K562 (cell line): ENCODE measurements at places on chromosomes 16 and 17. TPM values are rescaled to one million over a fixed set of nuclear protein-coding genes. Genes with fewer than 3 reads are reported as not detected.
A peak's percentile ranks its signal among the peaks of the same experiment; 100 is the strongest.

The CLEC3A gene
- polyA plus RNA-seq: not detected in 2 replicates

DNA sequence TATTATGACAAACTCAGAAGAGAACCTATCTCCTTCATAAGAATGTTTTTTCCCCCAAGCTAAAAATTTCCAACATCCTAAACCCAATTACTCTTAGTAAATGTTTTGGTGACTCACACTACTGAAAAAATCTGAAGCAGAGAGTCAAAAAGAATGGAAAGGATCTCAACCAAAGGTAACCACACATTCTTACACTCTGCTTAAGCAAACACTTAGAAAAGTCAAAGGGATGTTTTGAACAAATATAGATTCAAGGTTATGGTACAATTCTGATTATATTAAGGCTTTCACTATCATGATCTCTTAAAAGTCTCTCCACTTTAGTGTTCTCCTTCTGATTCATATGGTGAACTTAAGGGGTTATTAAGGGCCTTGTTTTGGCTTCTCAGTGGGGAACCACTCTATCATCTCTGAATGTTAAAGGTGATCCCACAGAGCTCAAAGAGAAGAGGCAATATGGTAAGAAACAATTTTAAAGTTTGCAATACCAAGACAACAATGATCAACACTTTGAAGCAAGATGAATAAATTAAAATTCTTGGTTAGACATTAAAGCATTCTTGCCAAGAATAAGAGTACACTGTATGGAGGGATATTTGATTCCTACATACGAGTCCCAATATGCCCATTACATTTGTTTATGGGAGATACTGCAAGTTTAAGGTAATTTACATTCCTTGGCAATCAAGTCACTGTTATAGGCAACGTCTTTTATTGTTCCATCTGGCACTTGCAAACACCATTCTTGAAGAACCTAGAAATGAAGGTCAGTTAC is 69.2 kb downstream of the CDC27 start:
- H3K4me3 ChIP-seq: no peak overlapping the region
- peaks cover 62% of the 10 kb centered on the region; the same call in 2 of the 3 replicates for H3K36me3 ChIP-seq
- H3K27ac ChIP-seq: no peak overlapping the region
- no peaks in the 10 kb centered on the region for H3K27me3 ChIP-seq
- no peak for DNase-seq

GRCh38 chr17:11979795-11980194 is 17.5 kb downstream of the ZNF18 start:
- H3K27ac ChIP-seq: no peak overlapping the region
- DNase-seq: no peak
- H3K4me3 ChIP-seq: no peak overlapping the region
- no peaks in the 10 kb centered on the region for H3K36me3 ChIP-seq
- H3K27me3 ChIP-seq: no peaks in the 10 kb centered on the region
- H3K4me1 ChIP-seq: no peaks in the 10 kb centered on the region

DNA sequence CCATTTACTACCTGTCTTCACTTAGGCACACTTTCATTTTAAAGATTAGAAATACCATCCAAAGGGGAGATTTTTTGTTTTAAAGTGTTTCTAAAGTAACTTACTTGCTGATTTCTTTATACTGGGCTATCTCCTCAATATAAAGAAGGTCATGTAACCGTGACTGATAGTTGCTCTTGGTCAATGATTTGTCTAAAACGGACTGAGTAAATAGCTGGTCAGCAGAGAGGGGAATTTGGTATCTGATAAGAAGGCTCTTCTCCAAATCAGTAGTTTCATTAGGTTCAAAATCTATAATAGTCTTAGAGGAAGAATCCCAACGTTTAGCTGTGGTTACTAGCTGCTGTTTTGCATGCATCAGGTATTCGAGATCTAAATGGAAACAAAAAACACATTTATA is 66.4 kb downstream of the HELZ start:
- no peaks in the 10 kb centered on the region for H3K27me3 ChIP-seq
- H3K36me3 ChIP-seq: peaks cover 38% of the 10 kb centered on the region; the same call in 2 of the 3 replicates
- no peak overlapping the region for H3K27ac ChIP-seq

GRCh38 chr17:1940810-1941185 is 84.3 kb downstream of the RTN4RL1 start:
- H3K36me3 ChIP-seq: no peaks in the 10 kb centered on the region
- H3K27me3 ChIP-seq: peaks cover 16% of the 10 kb centered on the region; the same call in 2 of the 3 replicates
- H3K4me3 ChIP-seq: no peak overlapping the region

The ATP2C2 gene
- not detected in 2 replicates for polyA plus RNA-seq

GRCh38 chr16:76963614-76964315 is 227.2 kb upstream of the MON1B start:
- H3K27me3 ChIP-seq: no peaks in the 10 kb centered on the region
- no peaks in the 10 kb centered on the region for H3K4me1 ChIP-seq
- no peaks in the 10 kb centered on the region for H3K36me3 ChIP-seq
- no peak overlapping the region for H3K4me3 ChIP-seq

GRCh38 chr16:75105306-75106061 is 11.1 kb downstream of the LDHD start:
- H3K36me3 ChIP-seq: peaks cover 25% of the 10 kb centered on the region; the same call in 2 of the 3 replicates
- no peak overlapping the region for H3K4me3 ChIP-seq
- no peak for DNase-seq
- H3K27me3 ChIP-seq: no peaks in the 10 kb centered on the region
- H3K27ac ChIP-seq: no peak overlapping the region

The ZNF385C gene
- polyA plus RNA-seq: 0.15 and 0.74 TPM in 2 replicates

DNA sequence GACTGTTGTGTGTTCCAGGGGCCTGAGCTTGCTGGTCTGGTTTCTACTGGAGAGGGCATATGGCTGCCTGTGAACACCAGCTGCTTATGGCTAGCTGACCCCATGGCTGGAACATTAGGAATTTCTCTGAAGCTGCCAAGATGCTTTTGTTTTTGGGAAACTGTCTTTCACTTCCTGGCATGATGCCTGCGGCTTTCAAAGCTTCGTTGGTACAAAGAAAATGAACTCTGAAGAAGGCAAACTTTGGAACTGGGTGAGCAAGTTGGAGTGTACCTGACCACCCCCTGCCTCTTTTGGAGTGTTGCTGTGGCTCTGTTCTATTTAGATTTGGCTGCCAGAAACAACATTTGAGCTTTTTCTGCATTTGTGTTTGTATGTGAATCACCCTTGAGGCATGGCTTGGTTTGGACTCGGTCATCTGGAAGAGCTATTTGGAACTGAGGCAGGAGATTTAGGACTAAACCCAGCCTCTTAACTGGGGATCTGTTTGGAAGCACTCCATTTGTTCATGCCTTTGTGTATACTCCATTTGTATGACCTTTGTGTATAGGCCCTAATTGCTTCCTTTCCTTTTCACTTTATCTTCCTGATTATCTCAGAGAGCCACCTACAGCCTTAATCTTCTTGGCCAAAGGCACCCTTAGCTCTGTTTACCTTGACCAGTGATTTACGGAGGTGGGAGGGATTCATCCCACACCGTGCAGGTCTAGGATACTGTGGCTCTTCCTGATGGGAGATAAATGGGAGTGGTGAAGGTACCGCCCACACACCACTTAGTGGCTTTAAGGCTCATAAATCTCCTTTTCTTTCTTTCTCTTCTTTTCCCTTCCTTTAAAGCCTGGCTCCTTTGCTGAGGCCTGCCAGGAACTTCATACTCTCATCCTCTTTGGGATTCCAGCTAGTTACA is 7.3 kb upstream of the CPHXL start:
- no peaks in the 10 kb centered on the region for H3K4me1 ChIP-seq
- peak; percentile 6 for DNase-seq
- no peaks in the 10 kb centered on the region for H3K36me3 ChIP-seq
- H3K27ac ChIP-seq: no peak overlapping the region
- no peaks in the 10 kb centered on the region for H3K27me3 ChIP-seq

DNA sequence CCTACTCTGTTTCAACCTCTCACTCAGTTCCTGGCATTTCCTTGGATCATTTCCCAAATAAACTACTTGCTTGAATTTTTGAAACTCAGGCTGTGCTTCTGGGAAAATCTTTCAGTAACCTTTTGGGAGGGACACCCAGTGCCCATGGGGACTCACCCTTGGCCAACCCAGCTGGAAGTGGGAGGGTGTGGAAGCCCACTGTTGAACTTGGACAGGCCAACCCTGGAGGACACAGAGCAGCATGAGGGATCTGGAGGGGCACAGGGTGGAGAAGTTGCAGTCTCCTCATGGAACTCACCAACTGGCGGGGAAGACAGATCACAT is 11.2 kb downstream of the RTN4RL1 start:
- no peak overlapping the region for H3K27ac ChIP-seq
- no peaks in the 10 kb centered on the region for H3K36me3 ChIP-seq
- no peak for DNase-seq
- peaks cover 7% of the 10 kb centered on the region for H3K4me1 ChIP-seq

The GJD3 gene
- 0.17 TPM in 1 of 2 replicates, not detected in the other for polyA plus RNA-seq

DNA sequence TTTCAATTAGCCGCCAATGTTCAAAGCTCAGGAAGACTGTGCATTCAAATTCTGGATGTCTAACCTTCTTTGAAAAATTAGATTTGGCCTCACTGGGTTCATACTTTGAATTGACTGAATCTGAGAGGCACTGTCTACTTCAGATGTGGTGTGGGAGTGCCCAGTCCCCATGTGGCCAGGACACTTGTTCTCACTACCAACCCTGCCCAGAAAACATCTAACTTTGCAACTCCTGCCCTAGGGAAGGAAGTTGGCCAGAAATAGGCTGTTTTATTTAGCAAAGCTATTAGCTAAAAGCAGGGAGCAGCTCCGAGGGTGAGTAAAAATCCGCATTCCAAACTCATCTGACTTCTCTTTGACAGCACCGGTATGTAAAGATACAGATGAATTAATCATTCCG is 86.3 kb downstream of the XYLT1 start:
- DNase-seq: no peak
- peaks cover 14% of the 10 kb centered on the region; the same call in 2 of the 3 replicates for H3K27me3 ChIP-seq
- no peaks in the 10 kb centered on the region for H3K36me3 ChIP-seq
- no peak overlapping the region for H3K4me3 ChIP-seq
- no peak overlapping the region for H3K27ac ChIP-seq
- H3K4me1 ChIP-seq: no peaks in the 10 kb centered on the region
